ENCODE measurements at places on chromosomes 16 and 17.

DNA sequence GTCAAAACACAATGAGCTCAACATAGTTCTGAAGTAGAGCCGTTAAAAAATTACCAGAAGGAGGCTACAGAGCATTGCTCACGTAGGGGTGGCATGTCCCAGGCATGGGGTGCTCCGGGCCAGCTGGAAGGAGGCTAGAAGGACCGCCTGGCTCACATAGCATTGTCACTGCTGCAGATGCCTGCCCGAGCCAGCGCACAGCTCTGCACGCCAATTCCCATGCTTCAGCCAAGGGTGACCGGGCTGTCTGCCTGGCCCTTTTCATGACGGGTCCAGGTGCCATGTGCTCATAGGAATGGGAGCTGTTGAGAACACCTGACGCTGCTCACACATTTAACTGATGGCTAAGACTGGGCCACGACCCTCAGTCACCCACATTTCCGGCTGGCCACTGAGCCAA lies 228.9 kb upstream of the FOXF1 start:
- DNase-seq: no peak

- DNase-seq: no peak
Observed at GRCh38 chr16:87235810-87236515, 81.2 kb downstream of the C16orf95 start.

DNA sequence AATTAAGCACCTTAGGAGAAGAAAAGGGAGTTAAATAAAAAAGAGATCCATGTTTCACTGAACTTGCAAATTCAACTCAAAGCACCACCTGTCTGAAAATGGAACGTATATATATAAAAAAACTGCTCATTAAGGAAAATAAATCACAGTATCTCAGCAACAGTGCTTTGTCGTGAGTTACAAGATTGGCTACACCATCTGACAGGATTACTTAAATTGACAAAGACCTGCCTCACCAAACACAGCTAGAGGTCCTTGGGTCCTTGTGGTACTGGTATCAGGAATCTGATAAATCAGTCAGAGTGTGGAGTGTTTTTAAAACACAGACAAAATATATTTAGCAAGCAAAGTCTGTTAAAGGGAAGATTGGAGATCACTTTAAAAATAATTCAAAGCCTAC lies 63.9 kb downstream of the KANSL1 start:
- no peak for DNase-seq

DNA sequence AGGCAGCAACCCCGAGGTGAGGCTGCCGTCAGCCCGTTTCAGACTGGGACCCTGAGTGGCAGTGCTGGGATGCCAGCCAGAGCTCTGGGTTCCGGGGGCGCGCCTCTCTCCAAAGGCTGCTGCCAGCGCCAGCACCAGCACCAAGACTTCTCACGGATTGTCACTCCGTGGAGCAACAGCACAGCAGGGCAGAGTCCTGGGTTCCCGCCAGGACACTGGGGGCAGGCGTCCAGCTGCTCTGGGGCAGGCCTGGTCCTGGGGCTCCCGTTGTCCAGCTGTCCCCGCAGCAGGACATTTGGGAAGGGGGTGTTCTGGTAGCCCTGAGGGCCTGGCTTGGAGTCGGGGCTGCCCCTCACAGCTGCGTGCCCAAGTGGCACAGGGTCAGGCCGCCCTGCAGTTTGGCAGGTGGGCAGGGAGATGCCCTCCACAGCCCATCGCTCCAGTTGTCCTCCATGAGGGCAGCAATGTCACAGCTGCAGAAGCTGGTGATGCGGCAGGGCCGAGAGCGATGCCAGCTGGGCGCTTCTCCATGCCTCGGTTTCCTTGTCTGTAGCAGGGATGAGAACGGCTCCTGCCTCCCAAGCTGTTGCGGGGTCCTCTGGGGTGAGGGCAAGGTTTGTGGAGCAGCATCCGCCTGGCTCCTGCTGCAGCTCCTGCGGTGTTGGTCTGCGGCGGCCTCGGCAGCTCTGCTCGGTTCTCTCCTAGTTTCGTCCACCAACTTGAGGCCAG lies 137.3 kb upstream of the CIBAR2 start:
- no peak for DNase-seq

- peak; percentile 93 for DNase-seq
Observed at GRCh38 chr16:74709441-74709877, 8.8 kb upstream of the MLKL start.

- DNase-seq: peak; percentile 39
Observed at GRCh38 chr16:66525396-66526180, 24.3 kb downstream of the TK2 start.

DNA sequence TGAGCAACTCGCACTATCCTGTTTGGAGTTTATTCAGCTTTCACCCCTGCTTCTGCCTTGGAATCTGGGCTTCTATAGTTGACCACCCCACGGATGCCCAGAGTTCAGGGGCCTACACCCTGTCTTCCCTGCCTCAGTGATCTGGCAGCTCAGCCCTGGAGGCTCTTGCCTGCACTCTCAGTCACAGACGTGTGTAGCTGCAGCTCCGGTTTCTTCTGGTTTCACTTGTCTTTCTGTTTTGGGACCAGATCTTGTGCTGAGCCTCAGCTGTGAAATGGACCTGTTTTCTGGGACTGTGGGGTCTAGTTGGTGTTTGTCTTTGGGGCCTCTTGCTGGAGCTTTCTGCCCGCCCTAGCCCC lies 5.8 kb downstream of the GPT2 start:
- no peak for DNase-seq

- DNase-seq: no peak
Observed at GRCh38 chr16:3954411-3954921, 74.0 kb upstream of the CREBBP start.

- DNase-seq: no peak
Observed at GRCh38 chr16:84616515-84616914, 1.4 kb downstream of the COTL1 start.

- no peak for DNase-seq
Observed at GRCh38 chr17:45639297-45639849, 144.7 kb upstream of the CRHR1 start.

DNA sequence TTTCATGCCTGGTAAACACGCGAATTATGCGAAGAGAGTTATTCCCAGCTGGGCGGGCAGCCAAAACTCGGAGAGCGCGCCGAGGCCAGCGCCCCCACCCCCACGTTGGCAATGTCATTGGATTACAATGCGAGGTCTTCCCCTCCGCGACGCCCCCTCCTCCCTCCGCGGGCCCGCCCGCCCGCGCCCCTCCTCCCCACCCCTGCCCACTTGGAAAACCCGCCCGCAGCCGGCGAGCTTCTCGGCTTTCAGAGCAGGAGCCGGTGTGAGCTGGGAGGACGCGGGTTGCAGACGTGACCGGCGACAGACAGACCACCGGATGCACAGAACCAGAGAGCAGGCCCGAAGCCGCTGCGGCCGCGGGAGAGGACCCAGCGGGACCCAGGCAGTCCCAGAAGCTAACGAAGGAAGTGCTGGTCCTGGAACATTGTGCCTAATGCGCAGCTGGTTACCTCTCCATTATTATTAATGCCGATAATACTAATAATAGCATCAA lies 4.0 kb downstream of the NOG start:
- peak; percentile 57 for DNase-seq

DNA sequence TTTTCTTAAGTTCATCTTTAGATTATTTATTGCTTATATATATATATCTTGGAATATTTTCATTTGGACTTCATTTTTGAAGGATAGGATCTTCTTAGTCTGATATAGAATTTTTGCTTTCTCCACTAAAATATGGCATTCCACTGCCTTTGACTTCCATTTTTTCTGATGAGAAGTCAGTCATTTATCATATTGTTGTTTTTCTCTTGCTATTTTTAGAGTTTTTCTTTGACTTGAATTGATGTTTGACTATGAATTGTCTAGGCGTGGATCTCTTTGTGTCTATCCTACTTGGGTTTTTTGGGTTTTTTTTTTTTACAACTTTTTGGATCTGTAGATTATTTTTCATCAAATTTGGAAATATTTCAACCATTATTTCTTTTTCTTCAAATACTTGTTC lies 67.7 kb downstream of the NLK start:
- DNase-seq: no peak

DNA sequence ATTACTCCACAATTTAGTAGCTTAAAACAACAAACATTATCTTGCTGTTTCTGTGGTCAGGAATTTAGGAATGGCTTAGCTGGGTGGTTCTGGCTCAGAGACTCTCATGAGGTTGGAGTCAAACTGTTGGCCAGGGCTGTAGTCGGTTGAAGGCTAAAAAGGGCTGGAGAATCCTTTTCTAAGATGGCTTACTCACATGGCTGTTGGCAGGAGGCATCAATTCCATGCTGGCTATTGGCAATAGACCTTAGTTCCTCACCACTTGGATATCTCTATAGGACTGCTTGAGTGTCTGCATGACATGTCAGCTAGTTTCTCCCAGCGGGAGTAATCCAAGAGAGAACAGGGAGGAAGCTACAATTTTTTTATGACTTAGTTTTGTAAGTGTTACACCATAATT lies 6.6 kb upstream of the EFCAB13 start:
- DNase-seq: no peak

GRCh38 chr16:12573730-12574383 lies 229.8 kb downstream of the CPPED1 start:
- DNase-seq: peak; percentile 56

GRCh38 chr17:57612202-57613071 lies 132.7 kb downstream of the CCDC182 start:
- DNase-seq: no peak

DNA sequence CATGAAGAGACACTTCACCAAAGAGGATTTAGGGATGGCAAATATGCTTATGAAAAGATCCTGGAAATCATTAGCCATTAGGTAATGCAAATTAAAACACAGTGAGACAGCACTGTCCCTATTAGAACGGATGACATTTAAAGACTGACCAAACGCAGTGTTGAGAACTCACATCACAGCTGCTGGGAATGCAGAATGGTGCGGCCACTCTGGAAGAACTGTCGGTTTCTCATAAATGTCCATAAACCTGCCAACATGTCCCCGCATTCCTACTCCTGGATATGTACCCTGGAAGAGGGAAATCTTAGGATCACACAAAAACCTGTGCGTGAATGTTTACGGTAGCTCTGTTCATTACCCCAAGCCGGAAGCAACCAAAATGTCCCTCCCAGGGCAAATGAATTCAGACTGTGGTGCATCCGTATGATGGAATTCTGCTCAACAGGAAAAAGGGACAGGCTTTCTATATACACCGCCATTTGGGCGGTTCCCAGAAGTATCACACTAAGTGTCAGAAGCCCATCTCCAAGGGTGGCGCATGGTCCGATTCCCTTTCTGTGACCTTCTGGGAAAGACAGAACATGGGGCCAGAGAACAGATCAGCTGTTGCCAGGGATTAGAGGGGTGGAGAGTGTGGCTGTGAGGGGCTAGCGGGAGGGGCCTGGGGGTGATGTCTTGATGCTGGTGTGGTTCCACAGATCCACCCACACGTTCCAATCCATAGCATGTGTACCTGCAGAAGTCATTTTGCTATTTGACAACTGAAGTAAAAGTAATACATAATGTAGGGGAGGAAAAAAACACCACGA lies 197.2 kb upstream of the CHMP6 start:
- no peak for DNase-seq

DNA sequence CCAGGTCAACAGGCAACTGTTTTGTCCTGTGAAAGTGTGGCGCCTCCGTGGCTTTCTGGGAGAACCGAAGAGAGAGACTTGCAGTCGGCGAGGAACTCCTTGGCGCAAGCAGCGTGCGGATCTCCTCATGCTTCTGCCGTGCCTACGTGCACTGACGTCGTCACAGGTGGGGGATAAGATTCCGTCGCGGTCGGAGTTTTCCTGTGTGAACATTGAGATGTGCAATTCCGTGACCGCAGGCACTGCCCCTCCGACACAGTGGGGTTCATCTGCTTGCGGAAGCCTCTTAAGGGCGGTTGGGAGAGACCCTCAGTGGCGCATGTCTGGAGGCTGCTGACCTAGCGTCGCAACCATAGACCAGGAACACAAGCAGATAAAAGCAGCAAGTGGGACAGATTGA lies 212.3 kb upstream of the CHMP6 start:
- no peak for DNase-seq

DNA sequence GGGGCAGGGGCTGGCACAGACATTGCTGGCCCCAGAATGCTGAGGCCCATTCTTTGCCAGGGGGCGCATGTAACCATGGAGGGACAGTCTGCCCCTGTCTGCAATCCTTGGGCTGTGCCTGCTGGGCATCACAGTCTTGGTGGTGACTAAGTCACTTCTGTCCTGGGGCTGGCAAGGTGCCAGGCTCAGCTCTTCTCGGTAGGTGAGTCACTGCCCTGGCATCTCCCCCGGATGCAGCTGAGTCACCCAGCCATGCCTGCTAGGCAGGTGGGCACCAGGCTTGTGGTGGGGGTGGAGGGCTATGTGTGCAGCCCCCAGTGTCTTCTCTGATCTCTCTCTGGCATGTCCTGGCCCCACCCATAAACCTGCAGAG lies 5.6 kb downstream of the RARA start:
- DNase-seq: peak; percentile 98

DNA sequence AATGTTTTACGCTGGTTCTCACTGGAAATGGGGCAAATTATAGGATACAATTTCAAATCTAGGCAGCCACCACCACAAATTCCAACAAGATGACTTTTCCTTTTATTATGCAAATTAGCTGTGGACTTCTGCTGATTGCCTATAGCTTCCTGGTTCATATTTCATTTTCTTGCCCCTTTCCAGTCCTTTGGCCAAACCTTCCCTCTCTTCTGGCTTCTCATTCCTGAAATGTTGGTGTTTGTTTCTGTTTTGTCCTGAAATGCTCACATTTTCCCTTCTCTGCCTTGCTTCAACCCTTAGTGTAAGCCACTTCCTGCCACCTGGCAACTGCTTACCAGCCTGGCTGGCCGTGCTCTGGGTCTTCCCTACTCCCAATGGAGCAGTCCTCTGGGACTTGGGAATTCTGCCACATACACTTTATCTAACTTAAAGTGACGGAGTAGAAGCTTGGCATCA lies 14.0 kb downstream of the PRSS54 start:
- DNase-seq: peak; percentile 43

GRCh38 chr16:9184354-9184690 lies 92.9 kb downstream of the HAPSTR1 start:
- DNase-seq: no peak

GRCh38 chr16:7090628-7091115 lies 242.0 kb upstream of the RBFOX1 start:
- no peak for DNase-seq

- DNase-seq: no peak
Observed at GRCh38 chr17:59405944-59406705, 74.7 kb downstream of the YPEL2 start.

DNA sequence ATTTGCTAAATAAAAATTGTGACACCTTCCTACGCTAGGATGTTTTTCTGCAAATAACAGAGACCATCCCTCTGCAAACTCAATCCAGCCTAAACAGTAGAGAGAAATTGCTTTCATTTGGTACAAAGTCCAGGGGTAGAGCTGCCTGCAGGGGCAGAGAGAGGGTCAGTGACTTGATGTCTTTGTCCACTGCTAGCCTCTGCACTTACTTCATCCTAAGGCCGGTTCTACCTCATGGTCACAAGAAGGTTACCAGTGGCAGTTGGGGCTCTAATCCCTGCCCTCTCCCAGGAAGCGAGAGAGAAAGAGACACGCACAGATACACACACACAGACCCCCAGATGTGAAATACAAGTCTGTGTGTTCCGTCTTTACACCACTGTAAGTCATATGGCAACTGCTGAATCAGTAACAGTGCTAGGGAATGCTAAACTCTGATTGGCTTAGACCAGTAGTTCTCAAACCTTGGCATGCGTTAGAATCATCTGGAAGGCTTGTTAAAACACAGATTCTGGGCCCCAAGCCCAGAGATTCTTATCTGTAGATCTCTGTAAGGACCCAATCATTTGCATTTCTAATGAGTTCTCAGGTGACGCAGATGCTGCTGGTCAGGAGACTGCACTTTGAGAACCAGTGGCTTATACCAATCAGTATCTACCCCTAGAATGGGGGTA lies 13.1 kb upstream of the LPCAT2 start:
- DNase-seq: no peak
